ENCODE measurements at places on chromosomes 4 and X.

GRCh38 chr4:20367446-20367845 lies 115.7 kb downstream of the SLIT2 start:
- no peak for DNase-seq

- no peak for DNase-seq
These were observed 99.8 kb downstream of the ARHGAP10 start for GRCh38 chr4:147831551-147832171.

GRCh38 chrX:101347859-101348451 lies 587 bp downstream of the TIMM8A start:
- DNase-seq = no peak

DNA sequence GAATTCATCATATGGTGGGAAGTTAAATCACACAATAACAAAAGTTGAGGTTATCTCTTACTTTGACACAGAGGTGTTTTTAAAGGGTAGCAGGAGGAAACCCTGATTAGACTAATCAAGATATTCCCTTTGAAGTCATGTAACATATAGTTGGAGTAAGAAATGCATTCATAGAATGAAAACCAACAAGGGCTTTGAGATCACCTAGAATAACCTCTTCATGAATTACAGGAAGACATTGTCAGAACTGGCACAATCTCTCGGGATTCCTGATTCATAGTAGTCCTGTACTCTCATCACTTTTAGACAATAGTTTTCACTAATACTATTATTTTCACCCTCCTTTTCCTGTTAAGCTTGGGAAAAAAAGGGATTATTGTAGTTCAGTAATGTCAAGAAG lies 170.2 kb downstream of the PPP3CA start:
- DNase-seq = no peak

GRCh38 chr4:1983053-1983845 lies 25.5 kb downstream of the NELFA start:
- DNase-seq = no peak

GRCh38 chr4:54961357-54961975 lies 163.9 kb downstream of the KDR start:
- no peak for DNase-seq
